ENCODE measurements at places on chromosomes 1 and 21. TPM values are rescaled to one million over a fixed set of nuclear protein-coding genes. Genes with fewer than 3 reads are reported as not detected.

DNA sequence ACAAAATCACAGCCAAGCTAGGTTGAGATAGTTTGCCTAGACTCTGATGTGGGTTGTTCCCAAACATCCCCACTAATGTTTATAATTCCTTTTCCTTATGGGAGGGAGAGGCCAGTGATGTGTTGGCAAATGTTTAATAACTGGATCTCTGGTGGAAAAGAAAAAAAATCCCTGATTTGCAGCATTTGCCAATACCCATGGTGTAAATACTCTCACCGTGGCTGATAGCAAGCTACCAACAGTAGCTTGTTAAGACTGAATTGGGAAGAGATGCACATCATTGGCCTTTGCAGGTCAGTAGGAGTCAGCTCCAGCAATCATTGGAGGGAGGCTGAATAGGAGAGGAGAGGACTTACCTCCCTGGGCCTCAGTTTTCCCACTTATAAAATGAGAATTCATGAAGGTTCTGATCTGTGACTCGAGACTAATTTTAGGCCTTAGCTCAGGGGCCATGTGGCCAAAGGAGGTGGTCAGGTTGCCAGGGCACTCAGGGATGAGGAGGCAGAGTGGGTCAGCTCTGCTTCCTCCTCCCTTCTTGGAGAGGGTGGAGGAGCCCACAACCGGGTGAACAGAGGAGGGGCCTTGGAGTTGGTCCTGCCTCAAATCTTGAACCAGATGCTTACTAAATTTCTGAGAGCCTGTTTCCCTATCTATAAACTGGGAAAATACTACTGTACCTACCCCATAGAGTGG, 20.0 kb upstream of the SCMH1 start:
- no peak for DNase-seq

DNA sequence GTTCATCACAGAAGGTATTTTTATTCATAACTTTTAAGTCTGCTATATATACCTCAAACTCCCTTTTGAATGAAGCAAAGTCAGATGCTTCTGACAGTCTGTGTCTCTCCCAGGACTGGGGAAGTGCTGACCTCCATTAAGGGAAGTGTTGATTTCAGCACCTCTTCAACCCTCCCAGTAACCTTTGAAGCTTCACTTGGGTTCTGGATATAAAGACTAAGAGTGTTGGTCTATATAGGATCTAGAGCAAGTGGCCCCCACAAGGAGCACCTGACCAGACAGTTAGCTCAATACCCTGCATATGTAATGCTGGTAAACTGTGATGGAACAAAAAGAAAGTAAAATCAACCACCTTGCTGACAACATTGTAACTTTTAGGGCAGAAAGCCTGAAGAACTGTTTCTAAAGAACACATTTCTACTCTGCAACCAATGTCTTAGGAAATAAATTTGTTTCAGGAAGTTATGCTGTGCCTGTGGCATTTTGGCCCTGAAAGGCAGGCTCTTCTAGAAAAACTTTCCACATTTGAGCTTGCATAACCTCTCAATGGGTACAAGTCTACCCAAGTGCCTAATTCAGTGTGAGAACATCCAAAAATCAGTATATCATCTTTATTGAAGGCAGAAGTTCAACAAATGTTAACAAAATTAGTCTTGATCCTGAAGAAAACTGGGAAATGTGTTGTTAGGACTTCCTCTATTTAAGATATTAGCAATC, 865 bp upstream of the PTPN22 start:
- DNase-seq = no peak

- no peak for DNase-seq
Measured at GRCh38 chr1:150235294-150235851, 539 bp downstream of the ANP32E start.

GRCh38 chr1:228340686-228341449, 65.8 kb downstream of the TRIM11 start:
- DNase-seq = no peak

- no peak for DNase-seq
Measured at GRCh38 chr1:247343801-247344200, 12.1 kb upstream of the ZNF496 start.

- DNase-seq = no peak
Measured at GRCh38 chr1:229972600-229973296, 94.3 kb upstream of the GALNT2 start.

DNA sequence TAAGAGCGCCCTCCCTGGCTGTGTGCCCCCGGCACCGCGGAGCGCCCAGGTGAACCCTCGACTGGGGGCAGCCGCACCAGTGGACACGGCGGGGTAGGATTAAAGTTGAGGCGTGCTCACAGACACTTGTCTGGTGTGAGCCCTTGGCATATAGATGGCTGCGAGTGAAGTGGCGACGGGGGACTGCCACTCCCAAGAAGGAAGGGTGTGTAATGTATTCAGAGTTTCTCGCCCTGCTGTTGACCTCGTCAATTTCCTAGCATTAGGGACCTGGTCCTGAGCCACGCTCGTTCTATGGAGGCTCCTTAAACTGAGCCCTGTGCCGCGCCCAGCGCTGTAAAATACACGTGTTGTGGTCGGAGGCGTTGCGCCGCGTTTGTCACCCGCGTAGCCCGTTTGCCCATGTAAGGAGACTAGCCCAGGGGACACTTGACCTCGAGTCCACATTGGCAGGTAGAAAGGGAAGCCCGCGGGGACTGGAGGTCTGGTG, 554 bp downstream of the EVA1C start:
- DNase-seq = no peak

DNA sequence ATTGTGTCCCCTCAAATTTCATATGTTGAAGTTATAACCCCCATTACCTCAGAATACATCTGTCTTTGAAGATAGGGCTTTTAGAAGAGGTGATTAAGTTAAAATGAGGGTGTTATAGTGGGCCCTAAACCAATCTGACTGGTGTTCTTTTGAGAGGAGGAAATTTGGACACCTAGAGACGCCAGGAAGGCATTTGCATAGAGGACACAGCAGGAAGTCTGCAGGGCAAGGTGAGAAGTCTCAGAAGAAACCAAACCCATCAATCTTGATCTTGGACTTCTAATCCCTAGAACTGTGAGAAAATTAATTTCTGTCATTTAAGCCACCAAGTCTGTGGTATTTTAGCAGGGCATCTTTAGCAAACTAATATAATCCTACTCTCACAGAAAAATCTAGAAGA, 13.0 kb downstream of the GOLPH3L start:
- DNase-seq = no peak

DNA sequence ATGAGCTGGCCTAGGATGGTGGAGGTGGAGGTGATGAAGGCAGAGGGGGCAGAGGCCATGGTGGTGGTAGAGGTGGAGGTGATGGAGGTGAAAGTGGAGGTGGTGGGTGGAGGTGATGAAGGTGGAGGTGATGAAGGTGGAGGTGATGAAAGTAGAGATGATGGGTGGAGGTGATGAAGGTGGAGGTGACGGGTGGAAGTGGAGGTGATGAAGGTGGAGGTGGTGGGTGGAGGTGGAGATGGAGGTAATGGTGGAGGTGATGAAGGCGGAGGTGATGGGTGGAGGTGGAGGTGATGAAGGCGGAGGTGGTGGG, 19.7 kb upstream of the NPHP4 start:
- DNase-seq = no peak

DNA sequence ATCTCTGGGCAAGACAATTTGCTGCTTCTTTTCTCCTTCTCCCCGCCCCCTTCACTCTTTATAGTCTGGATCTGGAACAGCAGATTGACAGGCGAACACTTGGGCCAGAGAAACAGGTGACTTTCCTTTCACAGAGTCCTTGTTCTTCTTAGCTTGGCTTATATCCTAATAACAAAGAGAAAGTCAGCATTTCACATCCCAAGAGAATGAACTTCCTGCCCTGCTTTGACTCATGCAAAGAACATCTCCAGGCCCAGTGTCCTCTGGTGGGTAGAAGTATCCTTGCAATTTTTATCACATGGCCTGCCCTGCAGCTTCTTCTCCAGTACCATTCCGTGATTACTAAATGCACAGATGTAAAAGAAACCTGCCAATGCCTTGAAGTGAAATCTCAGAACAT, 764.4 kb downstream of the ADGRL2 start:
- DNase-seq = no peak

DNA sequence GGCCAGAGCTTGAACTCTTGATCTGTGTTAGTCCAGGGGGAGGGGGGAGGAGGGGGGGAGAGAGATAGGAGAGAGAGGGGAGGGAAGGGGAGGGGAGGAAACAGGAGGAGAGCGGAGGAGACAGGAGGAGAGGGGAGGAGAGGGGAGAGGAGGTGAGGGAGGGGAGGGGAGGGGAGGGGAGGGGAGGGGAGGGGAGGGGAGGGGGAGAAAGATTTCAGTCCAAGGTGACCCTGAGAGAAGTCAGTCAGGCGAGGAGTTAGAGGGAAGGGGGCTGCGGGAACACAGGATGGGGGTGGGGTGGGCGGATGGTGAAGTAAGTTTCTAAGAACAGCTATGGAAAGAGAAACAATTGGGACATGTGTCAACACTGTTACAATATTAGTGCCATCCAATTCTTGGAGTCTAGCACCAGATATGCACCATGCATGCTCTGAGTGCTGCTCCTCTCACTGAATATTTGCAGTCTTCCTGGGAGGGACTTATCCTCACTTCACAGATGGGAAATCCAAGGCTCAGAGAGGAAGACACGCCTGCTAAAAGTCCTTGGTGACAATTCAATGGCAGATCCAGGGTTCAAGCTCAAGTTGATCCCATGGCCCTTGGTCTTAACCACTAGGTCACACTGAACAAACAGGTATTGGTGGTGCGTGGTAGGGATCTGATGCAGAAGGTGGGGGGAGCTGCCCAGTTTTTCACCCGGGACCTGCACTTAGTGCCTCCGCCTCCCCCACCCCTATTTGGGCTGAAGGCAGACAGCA, 42.5 kb upstream of the ECE1 start:
- DNase-seq = no peak

DNA sequence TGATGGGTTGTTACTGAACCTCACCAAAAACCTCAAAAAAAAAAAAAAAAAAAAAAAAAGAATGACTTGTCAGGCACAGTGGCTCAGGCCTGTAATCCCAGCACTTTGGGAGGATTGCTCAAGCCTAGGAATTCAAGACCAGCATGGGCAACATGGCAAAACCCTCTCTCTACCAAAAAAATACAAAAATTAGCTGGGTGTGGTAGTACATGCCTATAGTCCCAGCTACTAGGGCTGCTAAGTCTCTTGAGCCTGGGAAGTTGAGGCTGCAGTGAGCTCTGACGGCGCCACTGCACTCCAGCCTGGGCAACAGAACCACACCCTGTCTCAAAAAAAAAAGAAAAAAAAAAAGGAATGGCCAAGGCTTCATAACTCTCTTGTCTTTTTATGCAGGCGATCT, 11.1 kb downstream of the CHAF1B start:
- no peak for DNase-seq

DNA sequence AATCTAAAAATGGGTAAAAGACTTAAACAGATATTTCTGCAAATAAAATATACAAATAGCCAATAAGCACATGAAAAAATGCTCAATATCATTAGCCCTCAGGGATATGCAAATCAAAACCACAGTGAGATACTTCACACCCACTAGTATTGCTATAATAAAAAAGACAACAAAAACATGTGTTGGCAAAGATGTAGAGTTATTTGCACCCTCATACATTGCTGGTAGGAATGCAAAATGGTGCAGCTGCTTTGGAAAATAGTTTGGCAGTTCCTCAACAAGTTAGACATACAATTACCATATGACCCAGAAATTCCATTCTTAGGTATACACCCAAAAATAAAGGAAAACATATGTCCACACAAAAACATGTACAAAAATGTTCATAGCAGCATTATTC, 30.2 kb downstream of the ZZZ3 start:
- no peak for DNase-seq

DNA sequence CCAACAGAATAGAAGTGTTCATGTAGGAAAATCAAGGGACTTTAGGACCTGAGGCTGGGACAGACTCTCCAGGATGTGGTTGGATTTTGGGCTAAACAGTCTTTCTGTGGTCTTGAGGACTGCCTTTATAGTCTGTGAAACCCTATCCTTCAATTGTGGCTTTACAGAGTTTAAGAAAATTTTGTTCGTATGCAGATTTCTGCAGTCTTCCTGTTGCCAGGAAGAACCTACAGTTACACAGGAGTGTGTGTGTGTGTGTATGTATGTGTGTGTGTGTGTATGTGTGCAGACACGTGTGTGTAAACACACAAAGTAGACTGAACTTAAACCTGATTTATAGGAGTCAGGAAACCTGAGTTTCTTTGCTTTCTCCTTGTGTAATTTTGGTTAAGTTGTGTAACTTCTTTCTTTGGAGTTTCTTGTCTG, 22.8 kb downstream of the NEK7 start:
- DNase-seq = no peak

- DNase-seq = no peak
Measured at GRCh38 chr1:203619091-203619780, 7.4 kb upstream of the ATP2B4 start.

- no peak for DNase-seq
Measured at GRCh38 chr1:34356853-34357252, 180.1 kb downstream of the C1orf94 start.

DNA sequence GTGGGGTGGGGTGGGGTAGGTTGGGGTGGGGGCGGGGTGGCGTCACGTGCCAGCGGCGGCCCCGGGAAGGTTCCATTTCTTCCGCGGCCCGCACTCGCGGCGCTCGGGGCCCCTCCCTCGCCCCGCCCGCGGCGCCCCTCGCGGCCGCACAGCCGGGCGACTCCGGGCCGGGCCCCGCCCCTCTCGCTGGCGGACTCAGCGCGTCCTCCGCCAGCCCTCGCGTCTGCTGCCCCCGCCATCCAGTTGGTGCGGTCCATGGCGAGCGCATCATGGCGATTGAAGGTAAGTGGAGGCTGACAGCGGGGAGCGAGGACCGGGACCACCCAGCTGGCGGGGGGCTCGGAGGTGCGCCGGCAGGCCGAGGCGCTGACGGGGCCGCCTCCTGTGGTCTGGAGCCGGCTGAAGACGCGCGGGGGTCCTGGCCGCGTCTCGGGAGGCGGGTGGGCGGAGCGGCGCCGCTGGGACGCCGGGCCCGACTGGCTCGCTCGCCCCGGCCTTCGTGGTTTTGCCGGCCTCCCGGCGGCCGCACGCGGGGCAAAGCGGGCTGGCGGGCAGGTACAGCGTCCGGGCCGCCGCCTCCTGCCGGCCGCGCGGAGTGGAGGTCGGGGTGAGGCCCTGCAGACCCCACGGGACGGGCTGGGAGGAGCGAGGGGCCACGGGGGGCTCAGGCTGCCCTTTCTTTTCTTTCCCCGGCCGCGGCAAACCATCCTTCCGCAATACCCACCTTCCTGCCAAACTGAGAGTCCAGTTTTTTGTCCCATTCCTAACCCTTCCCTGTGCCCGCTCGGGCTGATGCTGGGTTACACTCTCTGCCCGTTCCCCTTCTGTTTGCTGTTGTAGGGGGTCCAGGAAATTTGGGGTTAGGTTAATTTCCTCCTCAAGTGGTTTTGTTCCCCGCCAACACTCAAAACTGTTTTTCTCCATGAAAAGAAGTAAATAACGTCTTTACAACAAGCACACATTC, at the start of gene SYT14:
TSS of gene SYT14 (plus strand) at position 222 of the 964 bp plus-strand sequence. CDS start at position 270, 48 bp downstream.
- DNase-seq = no peak

- no peak for DNase-seq
Measured at GRCh38 chr1:61226791-61227567, 144.6 kb downstream of the NFIA start.

- no peak for DNase-seq
Measured at GRCh38 chr1:229114315-229114714, 156.6 kb upstream of the RAB4A start.

- no peak for DNase-seq
Measured at GRCh38 chr21:41953249-41953830, 478 bp downstream of the C2CD2 start.

- DNase-seq = no peak
Measured at GRCh38 chr1:28601696-28602095, 9.6 kb downstream of the RAB42 start.

Gene CXADR
- polyA plus RNA-seq = 28.4 TPM

Gene COL11A1
- 60.7 TPM for polyA plus RNA-seq

Gene NFIA
- 33.2 TPM for polyA plus RNA-seq

Gene ADCY10
- 0.51 TPM for polyA plus RNA-seq

Gene CD5L
- not detected for polyA plus RNA-seq

Gene EXTL1
- polyA plus RNA-seq = 0.49 TPM

Gene BRINP2
- polyA plus RNA-seq = 0.95 TPM

Gene BCL2L15
- 1.3 TPM for polyA plus RNA-seq

Gene GREM2
- 2.6 TPM for polyA plus RNA-seq

Gene C1orf94
- polyA plus RNA-seq = not detected

Measured in right lung (tissue), 10 donors.